ENCODE measurements at places on chromosomes 1 and 21.
A peak's percentile ranks its signal among the peaks of the same experiment; 100 is the strongest.

GRCh38 chr1:179826626-179827280 is 50.9 kb downstream of the TOR1AIP2 start:
- no peak for DNase-seq

GRCh38 chr1:218365226-218365999 is 20.3 kb downstream of the TGFB2 start:
- no peak for DNase-seq

DNA sequence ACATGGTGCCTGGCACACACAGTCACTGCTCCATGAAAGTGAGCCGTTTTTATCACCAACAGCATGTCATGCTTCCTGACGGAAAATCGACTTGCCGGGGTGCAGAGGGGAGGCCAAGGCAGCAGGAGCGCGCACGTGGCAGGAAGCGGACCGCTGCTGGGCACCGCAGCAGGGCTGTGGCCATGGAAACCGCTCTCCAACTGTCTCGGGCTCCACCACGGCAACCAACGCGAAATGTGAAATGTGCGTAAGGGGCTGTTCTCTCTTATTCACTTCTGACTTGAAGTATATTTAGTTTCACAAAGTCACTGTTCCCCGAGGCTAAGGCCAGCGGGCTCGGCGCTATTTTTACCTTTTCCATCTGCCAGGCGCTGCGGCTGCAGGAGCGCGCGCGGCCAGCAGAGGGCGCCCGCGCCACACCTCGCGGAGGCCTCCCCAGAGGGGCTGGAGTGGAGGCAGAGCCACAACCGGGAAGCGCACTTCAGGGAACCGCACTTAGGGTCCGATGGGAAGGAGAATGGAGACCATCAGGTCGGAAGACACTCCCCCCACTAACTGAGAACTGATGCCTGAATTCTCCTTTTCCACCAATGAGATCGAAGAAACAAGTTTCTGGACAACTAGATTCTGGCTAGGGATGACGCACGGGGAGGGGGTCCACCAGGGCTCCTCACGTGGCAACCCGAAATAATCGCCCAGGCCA is 19.7 kb downstream of the RCC2 start:
- DNase-seq, result peak; percentile 51

GRCh38 chr1:223266632-223267172 is 97.3 kb downstream of the SUSD4 start:
- DNase-seq, result no peak

- DNase-seq, result no peak
Observed at GRCh38 chr1:55585402-55585792, 370.2 kb upstream of the USP24 start.

GRCh38 chr1:246566128-246566812 is at the start of the genes CNST and TFB2M:
CNST (plus strand) TSS chr1:246566456; CDS start chr1:246591563, 25,107 bp downstream.
TFB2M (minus strand) TSS chr1:246566261; CDS start chr1:246566138, 123 bp downstream.
- peak; percentile 97 for DNase-seq

DNA sequence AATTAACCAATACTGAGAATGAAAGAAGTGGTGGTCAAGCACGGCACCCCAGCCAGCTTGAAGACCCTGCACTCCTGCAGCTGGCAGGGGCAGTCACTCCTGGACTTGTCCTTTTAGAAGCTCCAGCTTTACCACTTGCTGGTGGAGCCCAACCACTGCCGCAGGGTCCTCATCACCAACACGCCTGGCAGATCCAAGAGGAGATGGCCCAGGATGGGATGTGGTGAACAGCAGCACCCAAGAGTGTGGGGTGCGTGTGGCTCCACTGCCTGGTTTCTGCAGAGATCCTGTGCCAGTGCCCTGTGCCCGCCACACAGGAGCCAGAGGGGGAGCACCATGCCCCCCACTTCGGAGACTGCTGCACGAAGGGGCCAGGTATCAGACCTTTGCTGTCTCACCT is 13.5 kb downstream of the CR1L start:
- DNase-seq, result no peak

GRCh38 chr1:7971024-7971423 is 9.5 kb downstream of the PARK7 start:
- DNase-seq, result no peak

GRCh38 chr1:37915476-37916093 is 31.3 kb downstream of the INPP5B start:
- no peak for DNase-seq

GRCh38 chr1:212070720-212071302 is 35.3 kb downstream of the DTL start:
- no peak for DNase-seq

GRCh38 chr1:72693376-72693775 is 411.0 kb upstream of the NEGR1 start:
- DNase-seq, result no peak

DNA sequence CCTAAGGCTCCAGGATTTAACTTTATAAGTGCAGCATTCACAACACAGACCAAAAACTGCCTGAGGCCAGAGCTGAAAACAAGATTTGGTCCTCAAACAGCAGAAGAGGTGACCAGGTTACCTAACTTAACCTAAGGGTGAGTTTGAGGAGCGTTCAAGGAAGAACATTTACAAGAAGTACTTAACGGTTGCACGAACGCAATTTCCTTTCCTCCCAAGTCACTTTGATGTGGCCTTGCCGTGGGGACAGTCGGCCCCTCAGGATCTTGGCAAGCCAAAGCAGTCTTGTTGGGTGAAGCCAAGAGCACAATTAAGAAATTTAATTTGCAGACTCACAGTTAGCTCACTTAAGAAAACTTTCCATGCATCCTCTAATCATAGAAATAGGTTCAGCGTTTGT is 202.6 kb upstream of the COA6 start:
- no peak for DNase-seq

DNA sequence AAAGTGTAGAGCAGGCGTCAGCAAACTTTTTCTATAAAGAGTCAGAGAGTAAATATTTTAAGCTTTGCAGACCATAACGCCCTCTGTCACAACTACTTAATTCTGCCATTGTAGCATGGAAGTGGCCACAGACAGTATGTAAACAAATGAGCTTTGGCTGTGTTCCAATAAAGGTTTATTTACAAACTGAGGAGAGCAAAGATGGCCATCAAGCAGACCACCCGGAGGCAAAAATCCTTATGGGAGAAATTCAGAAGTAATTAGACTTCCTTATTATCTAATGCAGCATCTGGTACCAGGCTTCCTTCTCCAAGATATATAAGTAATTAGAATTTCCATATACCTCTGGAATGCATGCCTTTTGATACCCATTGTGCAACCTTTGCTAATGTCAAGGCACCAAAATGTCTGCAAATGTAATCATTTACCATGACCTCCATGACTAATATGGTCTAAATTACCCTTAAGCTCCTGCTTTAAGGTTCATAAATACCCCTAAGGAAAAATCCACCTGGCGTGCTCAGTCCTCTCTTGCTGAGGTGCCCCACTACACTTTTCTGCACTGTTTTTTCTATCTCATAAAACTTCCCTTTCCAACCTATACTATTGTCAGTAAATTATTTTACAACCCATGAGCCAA is 377.8 kb downstream of the MATN1 start:
- DNase-seq, result no peak

- DNase-seq, result peak; percentile 61
Observed at GRCh38 chr1:2019571-2020309, 595 bp downstream of the GABRD start.

GRCh38 chr1:198560161-198560560 is 19.7 kb upstream of the ATP6V1G3 start:
- no peak for DNase-seq

DNA sequence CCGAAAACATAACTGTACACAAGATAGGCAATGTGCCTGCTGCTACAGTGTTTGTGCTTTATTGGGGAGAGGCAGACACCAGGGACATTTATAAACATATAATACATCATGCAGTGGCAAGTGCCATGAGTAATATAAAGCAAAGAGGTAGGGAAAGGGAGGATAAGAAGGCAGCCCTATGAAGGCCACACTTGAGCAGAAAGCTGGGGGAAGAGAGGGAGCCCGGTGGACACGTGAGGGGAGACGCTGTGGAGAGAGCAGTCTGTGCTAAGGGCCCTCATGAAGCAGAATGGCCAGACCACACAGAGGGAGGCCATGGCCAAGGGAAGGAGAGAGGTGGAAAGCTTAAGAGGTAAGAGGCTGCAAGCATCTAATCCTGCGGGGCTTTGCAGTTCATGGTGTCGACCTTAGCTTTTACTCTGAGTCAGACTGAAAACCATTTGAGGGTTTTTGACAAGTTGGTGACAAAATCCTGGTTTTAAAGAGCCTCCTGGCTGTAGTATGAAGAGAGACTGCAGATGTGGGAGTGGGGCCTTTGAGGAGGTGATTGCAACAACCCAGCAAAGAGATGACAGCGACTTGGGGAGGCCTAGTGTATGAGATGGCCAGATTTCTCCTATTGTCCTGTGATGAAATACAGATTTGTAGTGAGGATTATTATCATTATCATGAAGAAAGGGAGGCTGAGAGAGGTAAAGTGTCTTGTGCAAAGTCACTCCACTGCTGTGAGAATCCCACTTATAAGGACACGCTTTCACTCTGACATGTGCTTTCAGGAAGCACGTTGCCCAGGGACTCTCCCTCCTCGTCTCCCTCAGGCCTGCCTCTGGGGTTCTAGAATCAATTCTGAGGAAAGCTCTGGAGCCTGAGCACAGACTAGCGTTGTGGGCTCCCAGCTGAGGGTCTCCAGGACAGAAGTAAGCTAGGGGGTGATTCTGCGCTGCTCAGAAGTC is 192.9 kb downstream of the RHOU start:
- DNase-seq, result no peak

- DNase-seq, result no peak
Observed at GRCh38 chr21:36966821-36967768, 626 bp upstream of the HLCS start.

GRCh38 chr1:217472915-217473314 is 158.0 kb downstream of the GPATCH2 start:
- no peak for DNase-seq

DNA sequence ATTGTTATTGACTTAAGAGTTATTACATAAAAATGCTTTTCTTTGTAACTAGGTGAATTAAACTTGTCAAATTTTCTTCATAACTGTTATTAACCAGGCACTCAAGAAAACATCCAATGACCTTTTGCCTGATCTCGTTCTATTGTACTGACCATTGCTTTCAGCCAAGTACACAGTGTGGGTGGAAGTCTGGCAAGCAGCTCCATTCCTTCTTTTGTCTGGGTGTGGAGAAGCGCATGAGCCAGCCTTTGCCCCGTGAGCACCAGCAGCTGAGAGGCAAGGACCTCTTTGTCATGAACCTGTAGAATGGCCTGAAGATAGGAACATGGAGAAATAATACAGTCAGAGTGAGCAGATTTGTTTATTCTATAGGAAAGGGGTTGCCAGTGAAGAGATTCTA is 57.5 kb downstream of the IARS2 start:
- DNase-seq, result no peak

- DNase-seq, result no peak
Observed at GRCh38 chr1:184649451-184649888, 105.2 kb downstream of the EDEM3 start.

DNA sequence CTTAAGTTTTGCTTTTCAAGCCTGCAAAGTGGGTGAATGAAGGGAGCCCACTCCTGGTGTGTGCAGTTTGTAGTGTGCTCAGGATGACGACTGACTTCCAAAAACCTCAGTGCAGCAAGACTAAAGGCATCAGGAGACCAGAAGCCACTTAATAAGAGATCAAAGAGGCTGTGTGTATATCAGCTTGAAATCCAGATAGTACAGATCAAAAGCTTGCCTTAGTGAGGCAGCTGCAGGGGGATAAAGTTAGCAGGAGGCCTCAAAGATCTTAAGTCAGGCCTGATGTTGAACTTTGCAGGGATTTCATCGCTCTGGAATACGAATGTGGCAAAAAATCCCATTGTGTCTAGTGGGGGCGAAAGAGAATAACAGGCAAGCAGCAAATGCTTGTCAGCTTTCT is 99.8 kb downstream of the PATJ start:
- DNase-seq, result no peak

DNA sequence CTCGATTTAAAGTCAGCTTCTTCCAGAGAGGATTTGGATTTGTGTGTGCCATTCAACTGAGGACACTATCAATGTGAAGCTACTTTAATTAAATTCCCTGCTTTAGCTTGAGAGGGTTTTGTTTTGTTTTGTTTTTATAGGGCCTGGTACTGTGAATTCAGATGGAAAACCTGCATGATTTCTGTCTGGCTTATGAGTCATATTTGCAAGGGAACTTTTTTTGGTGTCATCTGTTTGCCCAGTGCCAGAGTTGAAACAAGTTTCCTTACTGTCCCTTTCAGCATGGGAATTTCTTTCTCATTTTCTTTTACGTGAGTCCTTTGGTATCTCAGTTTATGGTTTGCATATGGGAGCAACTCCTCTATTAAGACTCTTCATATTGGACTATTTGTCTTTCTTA is 194.6 kb downstream of the GREM2 start:
- DNase-seq, result no peak

- DNase-seq, result no peak
Observed at GRCh38 chr1:20322081-20322824, 31.6 kb downstream of the VWA5B1 start.

GRCh38 chr1:171460018-171460620 is 25.2 kb upstream of the PRRC2C start:
- no peak for DNase-seq

- DNase-seq, result no peak
Observed at GRCh38 chr1:245301921-245302320, 147.1 kb downstream of the KIF26B start.

DNA sequence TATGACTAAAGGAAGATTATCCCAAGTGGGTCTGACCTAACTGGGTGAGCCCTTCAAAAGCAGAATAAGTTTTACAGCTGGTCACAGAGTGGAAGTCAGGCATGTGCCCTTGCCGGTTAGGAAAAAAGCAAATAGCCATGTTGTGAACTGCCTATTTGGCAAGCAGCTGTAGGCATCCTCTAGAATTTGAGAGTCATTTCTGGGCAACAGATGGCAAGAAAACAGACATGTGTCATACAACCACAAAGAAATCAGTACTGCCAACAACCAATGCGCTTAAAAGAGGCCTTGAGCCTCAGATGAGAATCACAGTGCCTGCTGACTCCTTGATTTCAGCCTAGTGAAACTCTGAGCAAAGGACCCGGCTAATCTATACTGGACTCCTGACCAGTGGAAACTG is 26.8 kb downstream of the LRRC53 start:
- no peak for DNase-seq
